Fibroblast of lung (primary cell): ENCODE measurements at places on chromosomes 4 and X. TPM values are rescaled to one million over a fixed set of nuclear protein-coding genes. Genes with fewer than 3 reads are reported as not detected.
A peak's percentile ranks its signal among the peaks of the same experiment; 100 is the strongest.

DNA sequence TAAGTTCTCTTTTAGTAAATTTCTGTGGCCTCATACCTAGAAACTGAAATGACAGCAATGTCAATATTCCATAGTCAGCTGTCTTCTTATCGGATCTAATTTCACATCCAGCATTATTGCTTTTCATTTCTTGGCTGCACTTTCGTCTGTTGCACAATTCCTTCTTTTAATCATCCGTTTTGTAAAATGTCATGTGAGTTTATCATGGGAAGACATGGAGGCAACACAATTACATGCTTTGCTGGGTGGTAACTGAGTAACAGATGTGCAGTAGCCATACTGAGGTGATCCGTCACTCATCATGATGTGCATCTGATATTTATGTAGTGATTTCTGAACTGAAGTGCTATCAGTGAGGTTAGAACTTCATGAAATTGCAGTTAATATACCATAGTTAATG is 68.3 kb upstream of the SLC7A11 start:
- DNase-seq = peak; percentile 44

- no peak for DNase-seq
Observed at GRCh38 chr4:165085946-165086345, 26.7 kb downstream of the TMEM192 start.

DNA sequence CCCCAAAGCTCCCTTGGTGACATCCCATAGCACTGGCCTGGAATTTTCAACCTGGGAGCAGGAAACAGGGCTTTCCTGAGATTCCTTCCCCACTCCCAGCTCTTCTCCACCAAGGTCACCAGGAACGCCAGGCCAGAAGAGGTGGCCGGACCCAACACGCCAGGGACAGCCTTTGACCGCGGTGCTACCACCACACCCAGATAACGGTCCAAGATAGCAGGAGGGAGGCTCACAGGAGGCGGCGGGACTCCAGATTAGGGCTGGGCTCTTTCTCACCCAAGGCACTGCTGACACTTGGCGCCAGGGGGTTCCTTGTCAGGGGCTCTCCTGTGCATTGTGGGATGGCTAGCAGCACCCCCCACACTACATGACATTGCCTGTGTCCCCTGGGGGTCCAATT is 22.9 kb downstream of the ZFYVE28 start:
- no peak for DNase-seq

- no peak for DNase-seq
Observed at GRCh38 chr4:174209341-174209740, 74.1 kb downstream of the FBXO8 start.

- DNase-seq = peak; percentile 99
Observed at GRCh38 chr4:19945979-19946380, 305.7 kb upstream of the SLIT2 start.

Gene MAGEA1
- not detected in 2 replicates for total RNA-seq

DNA sequence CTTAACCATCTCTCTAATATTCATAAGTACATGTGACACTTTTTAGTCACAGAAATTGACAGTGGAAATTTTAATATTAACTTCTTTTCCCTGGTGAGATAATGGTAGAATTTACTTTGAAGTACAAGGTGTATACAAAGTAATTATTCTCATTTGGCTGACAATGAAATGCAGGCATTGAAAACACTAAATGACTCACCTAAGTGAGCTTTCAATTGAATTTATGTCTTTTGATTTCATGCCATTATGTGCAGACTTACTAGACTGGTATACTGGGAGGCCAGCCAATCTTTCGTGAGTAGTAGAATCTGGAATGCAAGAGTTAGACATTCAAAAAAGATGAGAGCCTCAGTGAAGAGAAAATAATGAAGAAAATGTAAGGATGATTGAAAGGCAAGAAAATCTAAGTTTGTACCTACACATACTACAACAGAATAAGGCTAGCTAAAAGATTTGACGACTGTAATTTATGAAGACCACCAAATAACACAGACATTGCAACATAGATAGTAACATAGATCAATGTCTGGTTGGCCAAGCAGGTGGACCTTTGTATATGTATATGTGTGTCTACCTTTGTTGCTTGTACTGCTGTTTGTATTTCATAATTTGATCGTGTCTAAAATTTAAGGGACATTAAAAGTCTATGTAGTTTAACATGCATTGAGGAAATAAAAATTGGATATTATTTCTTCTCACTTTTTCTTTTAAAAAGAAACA is 459.7 kb downstream of the IL15 start:
- DNase-seq = peak; percentile 98

Gene HTN1
- not detected in 2 replicates for total RNA-seq

GRCh38 chr4:81676537-81676936 is 204.8 kb upstream of the RASGEF1B start:
- no peak for DNase-seq

GRCh38 chrX:79630033-79631009 is 263.2 kb upstream of the ITM2A start:
- DNase-seq = no peak

DNA sequence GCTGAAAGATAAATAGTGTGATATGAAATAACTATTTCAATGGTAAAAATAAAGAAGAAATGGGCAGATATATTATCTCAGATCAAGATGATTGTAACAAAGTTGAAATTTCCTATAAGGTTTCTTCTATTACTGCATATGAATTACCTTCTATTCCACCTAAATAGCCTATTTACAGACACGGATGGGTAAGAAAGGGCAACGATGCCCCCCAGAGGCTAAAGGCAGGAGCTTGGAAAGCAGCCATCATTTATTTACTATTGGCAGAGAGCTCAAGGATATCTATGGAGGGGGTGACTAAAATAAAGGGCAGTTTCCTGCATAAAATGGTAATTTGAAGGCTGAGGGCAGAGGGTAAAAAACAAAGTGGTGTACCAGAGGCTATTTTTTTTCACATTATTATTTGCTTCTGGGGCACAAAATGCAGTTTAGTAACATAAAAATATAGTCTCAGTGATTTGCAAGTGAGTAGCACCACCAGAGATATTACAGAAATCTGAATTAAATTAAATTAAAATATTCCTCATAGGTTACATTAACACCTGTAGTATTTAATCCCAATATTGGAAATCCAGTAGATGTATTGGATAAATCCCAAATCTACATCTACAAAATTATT is 123.1 kb downstream of the BTC start:
- DNase-seq = peak; percentile 55

GRCh38 chr4:148311526-148311925 is 130.7 kb downstream of the NR3C2 start:
- no peak for DNase-seq

GRCh38 chrX:81556880-81557279 is 355.0 kb downstream of the SH3BGRL start:
- DNase-seq = no peak

DNA sequence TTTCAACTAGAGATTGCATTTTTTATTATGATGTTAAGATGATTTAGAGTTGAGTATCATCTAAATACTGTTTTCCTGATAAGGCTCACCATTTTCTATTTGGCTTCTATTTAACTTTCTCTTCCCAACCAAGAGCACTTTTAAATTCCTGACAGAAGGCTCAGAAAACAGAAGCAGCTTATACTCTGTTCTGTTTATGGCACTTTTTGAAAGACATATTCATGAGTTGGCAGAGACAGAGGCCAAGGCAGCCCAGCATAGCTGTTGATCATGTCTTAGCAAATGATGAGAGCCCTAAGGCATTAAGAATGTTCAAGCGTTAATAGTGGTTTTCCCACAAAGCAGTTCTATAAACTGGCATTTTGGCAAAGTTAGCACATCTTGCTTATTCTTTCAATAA is 330.3 kb downstream of the TRAM1L1 start:
- no peak for DNase-seq

GRCh38 chrX:44914532-44915198 is 41.7 kb downstream of the KDM6A start:
- DNase-seq = peak; percentile 48

GRCh38 chrX:78769101-78769755 is 21.7 kb downstream of the LPAR4 start:
- DNase-seq = no peak

GRCh38 chr4:55398966-55399365 is 3.2 kb downstream of the TMEM165 start:
- DNase-seq = peak; percentile 46

GRCh38 chr4:169315530-169316343 is 45.0 kb upstream of the SH3RF1 start:
- peak; percentile 70 for DNase-seq

Gene FRMD7
- under 0.01 and 0.26 TPM in 2 replicates for total RNA-seq

Gene IL1RAPL2
- total RNA-seq = not detected in 2 replicates

- peak; percentile 26 for DNase-seq
Observed at GRCh38 chrX:2401590-2402360, 99.0 kb downstream of the DHRSX start.

DNA sequence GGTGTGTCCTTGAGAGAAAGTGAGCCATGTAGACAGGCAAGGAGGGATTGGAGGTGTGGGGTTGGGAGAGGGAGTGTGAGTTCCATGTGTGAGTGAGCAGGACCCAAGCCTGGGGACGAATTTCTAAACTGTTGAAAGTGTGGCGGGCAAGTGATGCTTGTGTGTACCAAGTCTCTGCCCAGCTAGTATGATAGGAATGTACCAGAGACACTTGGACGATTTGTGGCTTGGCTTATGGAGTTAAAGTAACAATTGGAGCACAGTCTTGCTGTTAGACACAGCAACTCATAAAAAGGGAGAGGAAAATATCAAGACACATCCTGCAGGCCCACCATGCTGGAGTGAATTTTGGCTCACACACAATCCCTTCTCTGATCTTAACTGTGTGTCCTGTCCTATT is 8.5 kb downstream of the PTTG2 start:
- no peak for DNase-seq

- DNase-seq = no peak
Observed at GRCh38 chrX:31209005-31209628, 137.3 kb upstream of the FTHL17 start.

DNA sequence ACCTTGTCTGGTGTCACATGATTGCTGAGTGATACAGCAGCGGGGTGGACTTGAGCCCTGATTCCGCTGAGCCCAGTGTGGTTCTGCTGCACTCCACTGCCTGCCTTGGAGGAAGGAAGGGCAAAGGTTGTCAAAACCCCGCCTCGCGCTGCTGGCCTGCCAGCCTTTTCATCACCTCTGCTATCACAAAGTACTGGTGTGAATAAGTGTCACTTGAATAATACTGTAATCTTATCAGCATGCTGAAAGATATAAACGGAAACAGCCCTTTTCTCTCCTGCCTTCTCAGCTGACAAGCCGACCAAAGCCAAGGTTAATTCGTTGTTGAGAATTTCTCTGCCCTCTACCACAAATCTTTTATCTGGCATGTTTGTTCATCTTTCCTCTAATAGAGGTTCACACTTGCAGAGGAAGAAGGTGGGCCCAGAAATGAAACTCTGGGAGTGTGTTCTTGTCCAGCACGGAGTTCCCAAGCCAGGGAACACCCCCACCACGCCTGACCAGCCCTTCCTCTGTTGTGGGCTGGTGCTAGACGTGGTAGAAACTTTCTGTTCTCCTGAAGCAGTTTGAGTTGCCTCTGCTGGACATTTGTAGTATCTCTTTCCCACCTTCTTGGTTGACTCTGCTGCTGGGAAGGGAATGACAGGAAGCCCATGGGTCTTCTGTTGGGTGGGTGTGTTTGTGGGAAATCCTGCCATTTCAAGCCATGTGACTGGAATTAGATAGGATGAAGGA is 21.5 kb downstream of the FHDC1 start:
- no peak for DNase-seq

- peak; percentile 83 for DNase-seq
Observed at GRCh38 chr4:87179751-87180150, 40.7 kb downstream of the KLHL8 start.

DNA sequence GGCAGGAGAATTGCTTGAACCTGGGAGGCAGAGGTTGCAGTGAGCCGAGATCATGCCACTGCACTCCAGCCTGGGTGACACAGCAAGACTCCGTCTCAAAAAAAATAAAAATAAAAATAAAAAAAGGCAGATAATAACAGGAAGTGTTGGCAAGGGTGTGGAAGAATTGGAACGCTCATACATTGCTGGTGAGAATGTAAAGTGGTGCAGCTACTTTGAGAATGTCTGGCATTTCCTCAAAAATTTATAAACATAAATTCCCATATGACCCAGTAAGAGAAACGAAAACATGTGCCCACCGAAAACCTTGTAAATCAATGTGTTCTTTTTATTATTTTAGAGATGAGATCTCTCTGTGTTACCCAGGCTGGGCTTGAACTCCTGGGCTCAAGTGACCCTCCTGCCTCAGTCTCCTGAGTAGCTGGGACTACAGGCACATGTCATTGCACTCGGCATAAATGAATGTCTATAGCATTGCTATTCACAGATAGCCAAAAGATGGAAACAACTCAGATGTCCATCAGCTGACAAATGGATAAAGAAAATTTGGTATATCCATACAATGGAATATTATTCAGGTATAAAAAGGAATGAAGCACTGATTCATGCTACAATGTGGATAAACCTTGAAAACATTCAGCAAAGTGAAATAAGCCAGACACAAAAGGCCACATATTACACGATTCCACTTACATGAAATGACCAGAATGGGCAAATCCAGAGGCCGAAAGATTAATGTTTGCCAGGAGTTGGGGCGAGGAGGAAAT is 63.7 kb upstream of the PLAC1 start:
- no peak for DNase-seq

DNA sequence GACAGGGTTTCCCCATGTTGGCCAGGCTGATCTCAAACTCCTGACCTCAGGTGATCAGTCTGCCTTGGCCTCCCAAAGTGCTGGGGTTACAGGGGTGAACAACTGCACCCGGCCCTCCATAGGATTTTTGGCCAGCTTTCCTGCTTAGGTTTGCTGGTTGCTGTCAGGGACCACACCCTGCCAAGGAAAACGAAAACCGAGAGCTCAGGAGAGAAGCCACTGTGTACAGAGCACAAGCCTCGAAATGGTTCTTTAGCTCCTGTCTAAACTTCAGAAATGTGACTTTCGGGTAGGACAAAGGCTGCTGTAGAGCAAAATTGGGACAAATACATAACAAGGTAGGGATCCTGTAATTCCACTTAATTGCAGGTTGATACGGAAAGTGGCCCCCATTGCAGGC is 146.3 kb upstream of the ATP6AP2 start:
- DNase-seq = no peak

- peak; percentile 73 for DNase-seq
Observed at GRCh38 chrX:113644426-113644825, 803.8 kb upstream of the AMOT start.
